HuH-7 (cell line): ENCODE measurements at places on chromosomes 6 and 20.

DNA sequence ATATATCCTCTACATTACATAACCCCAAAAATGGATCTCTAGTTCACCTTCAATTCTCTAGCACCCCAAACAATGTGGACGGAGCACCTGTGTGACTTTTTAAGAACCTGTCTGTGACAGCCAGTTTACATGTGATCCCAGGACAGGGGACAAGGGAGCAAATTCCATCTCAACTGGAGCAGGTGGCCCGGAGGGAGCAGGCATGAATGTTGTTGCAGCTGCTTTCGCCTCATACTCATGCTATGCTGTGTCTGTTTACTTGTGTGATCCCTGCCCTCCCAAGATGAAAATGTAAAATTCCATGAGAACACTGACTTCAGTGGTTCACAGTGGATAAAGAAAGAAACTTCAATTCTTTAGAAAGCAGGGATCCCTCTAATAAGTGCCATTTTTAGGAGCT lies 600.3 kb downstream of the CDH26 start:
- DNase-seq, result no peak

GRCh38 chr6:5389086-5389745 lies 127.9 kb downstream of the FARS2 start:
- DNase-seq, result no peak

- no peak for DNase-seq
Observed at GRCh38 chr6:116010386-116010785, 50.3 kb downstream of the FRK start.

DNA sequence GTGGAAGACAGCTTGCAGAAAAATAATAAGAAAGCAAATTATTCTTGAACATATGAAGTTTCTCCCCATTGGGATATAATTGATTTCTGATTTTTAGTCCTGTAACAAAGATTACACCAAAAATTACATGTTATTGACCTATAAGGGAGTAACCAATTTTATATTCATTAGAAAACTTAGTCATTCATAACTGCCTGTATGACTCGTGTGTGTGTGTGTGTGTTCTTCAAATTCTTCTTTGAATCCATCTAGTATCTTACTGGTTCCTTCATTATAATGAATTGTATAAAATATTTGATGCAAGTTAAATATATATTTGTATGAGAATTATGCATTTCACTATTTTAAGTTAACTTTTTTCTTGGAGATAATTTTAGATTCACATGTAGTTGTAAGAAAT lies 310.4 kb downstream of the HAO1 start:
- no peak for DNase-seq

DNA sequence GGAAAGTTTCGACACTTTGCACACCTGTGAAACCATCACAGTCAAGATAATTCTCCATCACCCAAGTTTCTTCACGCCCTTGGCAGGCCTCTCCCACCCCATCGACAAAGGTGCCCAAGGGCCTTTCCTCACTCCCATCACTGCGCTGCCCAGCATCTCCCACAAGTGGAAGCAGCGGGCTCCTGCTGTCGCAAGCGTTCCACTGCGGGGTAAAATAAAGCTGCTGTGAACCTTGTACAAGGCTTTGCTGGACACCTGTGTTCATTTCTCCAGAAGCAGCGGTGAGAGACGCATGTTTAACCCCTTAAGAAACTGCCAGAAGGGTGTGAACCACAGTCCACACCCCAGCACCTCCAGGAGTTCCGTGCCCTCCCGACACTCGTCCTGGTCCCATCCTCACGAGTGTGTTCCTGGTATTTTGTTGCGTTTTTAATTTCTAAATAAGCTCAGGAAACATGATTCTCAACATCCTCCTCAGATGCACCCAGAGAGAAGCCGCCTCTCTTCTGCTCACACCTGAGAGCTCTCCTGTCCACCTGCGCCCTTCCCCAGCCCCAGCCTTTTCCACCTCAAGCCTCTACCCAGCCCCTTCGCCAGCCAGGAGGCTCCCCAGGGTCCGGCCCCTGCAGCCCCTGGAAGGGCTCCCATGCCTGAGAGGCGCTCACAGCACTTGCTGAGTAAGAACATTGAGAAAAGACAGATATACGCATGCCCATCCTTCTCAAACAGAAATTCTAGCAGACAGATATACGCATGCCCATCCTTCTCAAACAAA lies 97.5 kb downstream of the TAF4 start:
- no peak for DNase-seq

GRCh38 chr6:39899554-39900295 lies 34.5 kb downstream of the MOCS1 start:
- no peak for DNase-seq

GRCh38 chr6:138493413-138493812 lies 5.9 kb downstream of the NHSL1 start:
- no peak for DNase-seq

DNA sequence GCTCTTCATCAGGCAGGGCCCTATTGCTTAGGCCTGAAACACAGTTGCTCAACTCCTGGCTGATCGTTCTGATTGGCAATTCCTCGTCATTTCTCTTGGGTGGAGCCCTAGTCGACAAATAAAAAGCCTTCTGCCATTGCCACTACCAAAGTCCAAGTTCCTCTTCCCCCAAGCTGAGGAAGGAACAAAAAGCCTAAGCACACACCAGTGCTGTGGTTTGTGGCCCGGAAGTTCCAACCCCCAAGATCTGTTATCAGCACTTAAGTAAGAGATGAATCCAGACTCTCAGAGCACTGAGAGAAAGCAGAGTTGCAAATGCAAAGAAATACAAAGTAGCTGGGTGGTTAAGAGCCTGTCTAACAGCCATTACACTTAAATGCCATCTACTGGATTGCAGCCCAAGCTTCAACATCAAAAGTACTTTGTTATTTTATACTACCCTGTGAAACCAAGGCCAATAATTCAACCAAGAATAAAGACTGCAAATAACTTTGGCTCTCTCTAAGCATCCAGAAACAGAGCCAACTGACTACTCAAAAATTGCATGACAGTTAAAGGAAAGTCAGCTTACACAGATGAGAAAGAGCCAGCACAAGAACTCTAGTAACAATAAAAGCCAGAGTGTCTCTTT lies 1024.0 kb downstream of the GRIK2 start:
- DNase-seq, result no peak

- DNase-seq, result no peak
Observed at GRCh38 chr6:24694198-24694597, 24.8 kb downstream of the C6orf62 start.

- DNase-seq, result no peak
Observed at GRCh38 chr20:50558483-50558925, 48.3 kb downstream of the PTPN1 start.

GRCh38 chr6:43263314-43264178 lies 20.3 kb downstream of the TTBK1 start:
- peak; percentile 94 for DNase-seq

GRCh38 chr6:2471472-2471871 lies 226.1 kb upstream of the GMDS start:
- no peak for DNase-seq

DNA sequence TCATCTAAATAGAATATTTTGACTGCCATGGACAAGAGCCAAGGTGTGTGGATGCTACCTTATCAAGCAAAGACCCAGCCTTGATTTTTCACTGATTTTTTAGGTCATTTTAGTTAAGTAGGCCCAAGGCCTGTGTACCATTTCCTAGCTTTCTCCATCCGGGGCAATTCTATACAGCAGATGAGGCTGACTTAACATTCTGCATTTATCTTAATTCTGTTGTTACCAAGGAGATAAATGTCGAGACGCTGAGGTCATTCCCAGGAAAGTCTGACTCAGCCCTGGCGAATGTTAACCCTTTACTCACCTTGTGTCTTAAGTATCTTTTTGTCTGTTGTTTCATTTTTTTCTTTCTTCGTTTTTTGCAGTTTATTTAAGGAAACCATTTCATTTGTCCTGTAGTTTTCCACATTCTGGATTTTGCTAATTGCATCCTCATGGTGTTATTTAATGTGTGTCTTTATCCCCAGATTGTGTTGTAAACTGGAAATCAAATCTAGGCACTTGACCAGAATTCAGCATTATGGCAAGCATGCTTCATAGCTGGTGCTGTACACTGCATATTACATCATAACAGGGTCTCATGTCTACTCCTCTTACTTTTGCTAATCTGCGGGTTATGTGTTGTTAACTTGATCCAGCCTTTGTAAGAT lies 277.0 kb downstream of the CDKAL1 start:
- no peak for DNase-seq

- no peak for DNase-seq
Observed at GRCh38 chr6:168968228-168968627, 285.4 kb downstream of the THBS2 start.

GRCh38 chr20:56788041-56788670 lies 159.1 kb downstream of the TFAP2C start:
- DNase-seq, result peak; percentile 28

DNA sequence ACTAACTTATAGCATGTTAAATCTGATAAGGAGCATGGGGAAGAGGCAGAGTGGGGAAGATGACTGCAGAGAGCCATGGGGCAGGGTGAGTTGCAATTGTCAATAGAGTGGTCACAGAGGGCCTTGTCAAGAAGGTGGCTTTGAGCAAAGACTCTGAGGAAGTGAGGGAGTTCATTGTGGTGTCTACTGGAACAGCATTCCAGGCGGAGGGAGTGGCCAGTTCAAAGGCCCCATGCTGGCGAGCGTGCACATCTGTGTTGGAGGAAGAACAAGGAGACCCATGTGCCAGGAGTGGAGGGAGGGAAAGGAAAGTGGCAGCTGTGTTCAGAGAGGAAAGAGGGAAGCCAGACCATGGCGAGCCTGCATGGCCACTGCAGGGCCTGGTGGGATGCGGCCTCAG lies 15.8 kb upstream of the GPR6 start:
- no peak for DNase-seq

DNA sequence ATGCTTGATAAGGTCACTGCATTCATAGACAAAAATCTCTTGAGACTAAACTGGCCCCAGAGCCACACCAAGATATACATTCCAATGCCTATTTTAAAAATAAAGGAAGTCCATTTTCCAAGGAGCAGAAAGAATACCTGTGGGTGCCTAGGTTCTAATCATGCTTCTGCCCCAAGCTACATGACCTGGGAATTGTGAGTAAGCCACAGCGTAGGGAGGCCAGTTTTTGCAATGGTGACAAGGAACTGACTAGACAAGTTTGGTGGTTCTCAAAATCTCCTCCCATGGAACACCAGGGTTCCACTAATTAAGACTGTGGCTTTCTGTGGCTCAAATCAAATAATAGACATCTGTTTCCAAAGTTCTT lies 83.3 kb downstream of the GMDS start:
- no peak for DNase-seq

DNA sequence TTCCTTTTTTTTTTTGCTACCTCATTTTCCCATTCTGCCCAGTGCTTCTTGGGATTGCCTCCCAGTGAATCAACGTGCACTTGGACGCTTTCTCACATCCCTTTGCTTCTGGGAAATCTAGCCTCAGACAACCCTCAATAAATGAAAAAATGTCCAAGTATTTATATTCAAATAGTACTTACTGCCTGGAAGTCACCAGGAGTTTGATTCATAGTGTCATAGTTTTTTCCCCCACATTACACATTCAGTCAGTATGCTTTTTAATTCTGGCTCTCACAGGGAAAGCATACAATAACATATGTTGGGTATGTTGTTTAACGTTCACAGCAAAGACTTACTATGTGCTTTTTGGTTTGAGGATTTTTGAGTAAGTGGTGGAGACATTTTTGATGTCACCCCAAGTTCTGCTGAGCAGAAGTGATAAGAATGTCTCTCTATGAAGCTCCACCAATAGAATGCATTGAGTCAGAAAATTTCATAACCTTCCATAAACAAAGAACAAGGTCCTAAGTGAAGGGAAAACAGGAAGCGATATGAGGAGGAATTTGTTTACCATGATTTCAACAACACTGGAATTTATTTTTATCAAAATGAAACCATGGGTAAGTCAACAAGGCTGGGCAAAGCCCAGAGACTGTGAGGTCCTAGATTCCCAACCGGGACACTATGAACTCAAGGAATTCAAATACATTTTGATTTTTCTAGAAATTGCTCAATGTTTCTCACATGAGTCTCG lies 301.2 kb upstream of the BMP2 start:
- DNase-seq, result peak; percentile 44

GRCh38 chr6:54018722-54019121 lies 92.5 kb upstream of the MLIP start:
- no peak for DNase-seq

DNA sequence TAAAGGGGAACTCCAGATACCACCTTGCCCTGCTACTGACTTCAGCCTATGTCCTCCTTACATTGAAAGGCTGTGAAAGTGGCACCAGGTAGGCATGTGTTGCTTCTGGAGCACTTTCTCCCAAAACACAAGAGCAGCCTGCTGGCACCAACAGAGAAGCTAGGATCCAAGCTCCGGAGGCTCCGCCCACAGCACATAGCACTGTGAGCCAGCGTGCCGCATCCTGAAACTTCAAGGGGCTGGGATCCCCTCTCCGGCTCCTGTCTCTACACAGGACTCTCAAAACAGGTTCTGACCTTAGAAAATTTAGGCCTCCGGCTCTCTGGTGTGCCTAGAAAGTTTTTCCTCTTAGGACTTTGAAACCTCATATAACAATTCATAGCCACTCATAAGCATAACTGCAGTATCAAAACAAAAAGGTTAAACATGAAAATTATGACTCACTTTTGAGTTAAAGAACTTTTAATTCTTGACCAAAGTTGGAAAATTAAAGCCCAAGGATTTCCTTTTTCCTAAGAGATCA lies 41.1 kb downstream of the EZR start:
- no peak for DNase-seq

DNA sequence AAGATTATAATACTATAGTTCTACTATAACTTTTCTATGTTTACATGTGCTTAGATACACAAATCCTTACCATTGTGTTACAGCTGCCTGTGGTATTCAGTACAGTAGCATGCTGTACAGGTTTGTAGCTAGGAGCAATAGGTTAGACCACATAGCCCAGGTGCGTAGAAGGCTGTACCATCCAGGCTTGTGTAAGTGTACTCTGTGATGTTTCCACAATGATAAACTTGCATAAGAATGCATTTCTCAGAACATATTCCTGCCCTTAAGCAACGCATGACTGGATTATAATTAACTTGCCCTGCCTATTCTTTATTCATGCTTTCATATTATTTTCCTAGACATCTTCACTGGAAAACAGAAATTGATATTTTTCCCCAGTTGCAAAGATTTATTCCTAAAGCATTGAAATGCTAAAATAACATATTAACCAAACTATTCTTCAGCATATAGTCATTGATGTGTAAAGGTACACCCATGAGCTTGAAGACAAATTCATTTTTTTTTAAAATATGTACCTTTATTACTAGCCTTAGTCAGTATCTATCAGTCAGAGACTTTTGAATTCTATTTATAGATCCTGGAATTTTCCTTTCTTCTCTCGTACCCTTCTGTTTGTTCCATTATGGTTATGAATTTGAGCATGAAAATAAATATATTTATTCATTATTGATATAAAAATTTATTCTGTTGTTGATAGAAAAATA lies 7.2 kb upstream of the CTAGE9 start:
- DNase-seq, result no peak

- DNase-seq, result no peak
Observed at GRCh38 chr6:167919349-167919748, 78.1 kb upstream of the KIF25 start.

DNA sequence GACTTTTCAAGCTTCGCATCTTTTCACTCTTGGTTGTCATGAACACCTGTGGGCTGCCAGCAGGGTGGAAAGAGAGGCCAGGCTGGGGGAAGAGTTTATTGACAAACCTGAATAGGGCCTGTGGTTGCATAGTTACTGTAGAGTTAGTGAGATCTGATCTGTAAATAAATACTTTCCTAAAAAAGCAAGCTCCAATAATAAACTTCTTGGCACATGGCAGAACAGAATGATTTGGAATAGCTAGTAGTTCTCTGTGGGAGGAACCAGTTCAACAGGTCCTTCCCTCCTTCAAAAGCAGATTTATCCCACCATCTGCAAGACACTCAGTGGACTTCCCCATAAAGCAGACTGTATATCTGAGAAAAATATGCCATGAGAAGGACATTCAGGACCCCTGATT lies 445.0 kb downstream of the HACE1 start:
- no peak for DNase-seq

GRCh38 chr20:25273046-25273445 lies 25.2 kb downstream of the PYGB start:
- no peak for DNase-seq
